ENCODE measurements at places on chromosomes 11 and 22.

- no peak for DNase-seq
Observed at GRCh38 chr22:31739795-31740201, 10.1 kb downstream of the PRR14L start.

- DNase-seq, result no peak
Observed at GRCh38 chr11:45752106-45752505, 52.8 kb upstream of the SLC35C1 start.

GRCh38 chr22:37185646-37186227, 2.3 kb downstream of the C1QTNF6 start:
- DNase-seq, result no peak

DNA sequence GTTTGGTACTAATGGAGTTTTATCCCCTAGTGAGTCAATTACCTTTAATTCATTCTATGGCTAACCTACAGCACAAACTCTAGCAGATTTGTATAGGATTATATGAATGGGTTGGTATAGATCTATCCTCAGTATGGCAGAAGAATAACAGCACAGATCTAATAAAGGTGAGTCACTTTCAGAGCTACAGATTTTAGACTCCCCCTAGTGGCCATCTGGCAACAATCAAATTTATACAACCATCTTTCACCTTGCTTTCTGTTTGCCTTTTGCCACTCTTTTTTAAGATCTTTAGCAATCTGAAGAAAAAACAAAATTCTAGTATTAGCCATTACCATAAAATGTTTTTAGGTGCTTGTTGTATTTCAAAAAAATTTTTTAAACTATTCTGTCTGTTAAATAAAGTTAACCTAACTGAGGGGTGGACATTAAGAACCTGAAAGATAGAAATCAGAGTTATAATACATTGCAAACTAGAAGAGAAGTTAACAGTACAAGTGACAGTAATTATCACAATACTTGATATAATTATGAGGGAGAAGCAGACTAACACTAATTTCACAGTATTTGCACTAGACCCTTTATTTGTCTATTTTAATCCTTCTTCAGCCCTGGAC, 25.8 kb downstream of the DDIAS start:
- DNase-seq, result no peak

DNA sequence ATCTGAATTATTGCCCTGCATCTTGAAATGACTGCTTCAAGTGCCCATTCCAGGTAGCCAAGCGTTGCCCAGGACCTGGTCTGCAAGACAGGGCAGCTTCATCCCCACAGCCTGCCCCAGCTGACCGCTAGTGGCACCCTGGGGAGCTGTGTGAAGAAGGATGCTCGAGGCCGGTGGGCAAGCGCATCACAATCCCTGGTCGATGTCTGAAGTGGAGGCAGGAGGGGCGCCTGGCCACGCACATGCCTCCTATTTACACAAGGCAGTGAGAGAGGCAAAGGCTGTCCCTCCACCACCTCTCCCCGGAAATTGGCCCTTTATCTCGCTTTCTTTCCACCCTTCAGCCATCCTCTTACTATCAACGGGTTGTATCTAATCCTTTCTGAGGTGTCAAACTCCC, 28.1 kb upstream of the PHF21A start:
- no peak for DNase-seq
